Small intestine (tissue), 16 donors: ENCODE measurements at places on chromosomes 2 and 18. TPM values are rescaled to one million over a fixed set of nuclear protein-coding genes. Genes with fewer than 3 reads are reported as not detected.

M1AP gene
- not detected for polyA plus RNA-seq

PSTPIP2 gene
- polyA plus RNA-seq, result 3.8 TPM

SERPINB11 gene
- polyA plus RNA-seq, result not detected

PARD3B gene
- 2.8 TPM for polyA plus RNA-seq

IL18R1 gene
- polyA plus RNA-seq, result 3.9 TPM

CYTIP gene
- 15.7 TPM for polyA plus RNA-seq

IL36B gene
- polyA plus RNA-seq, result not detected

TWIST2 gene
- 7.9 TPM for polyA plus RNA-seq

KCNG2 gene
- polyA plus RNA-seq, result 0.30 TPM

KIAA1328 gene
- 6.8 TPM for polyA plus RNA-seq

SLC39A10 gene
- polyA plus RNA-seq, result 24.6 TPM
